Activated CD4-positive, alpha-beta memory T cell treated with anti-CD3 and anti-CD28 coated beads, Interleukin-2, amount 10 ng/mL, durations not matched to agents 7 days and 5 days (primary cell): ENCODE measurements at places on chromosomes 6 and 20.

- DNase-seq, result no peak
Measured at GRCh38 chr6:93416571-93417420, 2.6 kb downstream of the EPHA7 start.

DNA sequence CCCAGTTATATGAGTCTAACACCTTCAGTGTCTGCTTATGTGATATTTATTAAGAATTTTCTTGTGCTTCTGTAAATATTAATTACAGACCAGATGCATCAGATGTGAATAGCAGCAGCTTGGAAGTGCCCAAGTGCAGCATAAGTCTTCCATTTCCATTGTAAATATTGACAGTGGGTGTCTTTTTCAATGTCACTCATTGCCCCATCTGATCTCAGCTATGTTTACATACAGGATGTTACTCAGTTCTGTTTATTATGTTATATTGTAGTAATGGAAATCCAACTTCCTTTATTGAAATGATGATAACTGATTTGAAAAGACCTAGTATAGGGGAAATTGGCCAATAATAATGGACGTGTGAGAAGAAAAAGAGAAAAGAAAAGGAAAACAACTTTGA lies 296.7 kb downstream of the SAMD5 start:
- no peak for DNase-seq

- DNase-seq, result no peak
Measured at GRCh38 chr6:157203764-157204163, 119.6 kb downstream of the TMEM242 start.

DNA sequence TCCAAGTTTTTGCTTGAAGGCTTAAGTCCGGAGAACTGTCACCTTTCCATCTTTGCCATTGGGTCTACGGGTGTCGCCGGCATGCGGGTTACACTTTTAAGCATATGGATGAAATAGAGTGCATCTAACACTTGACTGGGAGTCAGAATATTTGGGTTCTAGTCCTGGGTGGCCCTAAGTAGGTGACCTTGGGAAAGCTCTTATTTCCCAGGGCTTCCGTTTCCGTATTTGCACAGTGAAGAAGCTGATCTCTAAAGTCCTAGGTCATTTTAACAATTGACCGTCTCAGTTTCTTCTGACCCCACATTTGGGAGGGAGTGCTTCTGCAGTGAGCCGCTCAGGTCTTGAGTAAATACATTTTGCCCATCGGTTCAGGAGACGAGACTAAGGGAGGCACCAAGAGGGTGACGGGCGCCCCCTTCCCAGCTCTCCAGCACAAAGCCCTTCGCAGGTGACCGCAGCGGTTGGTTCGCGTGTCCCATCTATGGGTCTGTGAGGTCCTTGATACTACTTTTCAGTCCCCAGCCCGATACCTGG lies 651 bp upstream of the BLTP3A start:
- DNase-seq, result no peak

- no peak for DNase-seq
Measured at GRCh38 chr6:1603708-1604107, 6.0 kb upstream of the FOXC1 start.

DNA sequence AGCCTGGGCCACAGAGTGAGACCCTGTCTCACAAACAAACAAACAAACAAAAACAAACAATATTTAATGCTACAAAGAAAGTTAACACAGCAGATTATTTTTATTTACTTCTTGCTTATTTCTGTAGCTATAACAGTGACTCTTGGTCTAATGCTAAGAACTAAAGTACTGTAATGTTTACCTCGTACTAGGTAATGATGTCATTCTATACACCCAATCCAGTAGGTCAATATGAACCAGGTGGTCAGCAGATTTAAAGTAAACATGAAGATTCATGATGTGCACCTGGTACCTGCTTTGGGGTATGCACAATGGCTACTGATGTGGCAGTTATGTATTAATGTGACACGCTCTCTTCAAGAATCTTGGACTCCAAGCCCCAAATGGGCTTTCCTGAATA lies 36.6 kb upstream of the CARMIL1 start:
- DNase-seq, result no peak

DNA sequence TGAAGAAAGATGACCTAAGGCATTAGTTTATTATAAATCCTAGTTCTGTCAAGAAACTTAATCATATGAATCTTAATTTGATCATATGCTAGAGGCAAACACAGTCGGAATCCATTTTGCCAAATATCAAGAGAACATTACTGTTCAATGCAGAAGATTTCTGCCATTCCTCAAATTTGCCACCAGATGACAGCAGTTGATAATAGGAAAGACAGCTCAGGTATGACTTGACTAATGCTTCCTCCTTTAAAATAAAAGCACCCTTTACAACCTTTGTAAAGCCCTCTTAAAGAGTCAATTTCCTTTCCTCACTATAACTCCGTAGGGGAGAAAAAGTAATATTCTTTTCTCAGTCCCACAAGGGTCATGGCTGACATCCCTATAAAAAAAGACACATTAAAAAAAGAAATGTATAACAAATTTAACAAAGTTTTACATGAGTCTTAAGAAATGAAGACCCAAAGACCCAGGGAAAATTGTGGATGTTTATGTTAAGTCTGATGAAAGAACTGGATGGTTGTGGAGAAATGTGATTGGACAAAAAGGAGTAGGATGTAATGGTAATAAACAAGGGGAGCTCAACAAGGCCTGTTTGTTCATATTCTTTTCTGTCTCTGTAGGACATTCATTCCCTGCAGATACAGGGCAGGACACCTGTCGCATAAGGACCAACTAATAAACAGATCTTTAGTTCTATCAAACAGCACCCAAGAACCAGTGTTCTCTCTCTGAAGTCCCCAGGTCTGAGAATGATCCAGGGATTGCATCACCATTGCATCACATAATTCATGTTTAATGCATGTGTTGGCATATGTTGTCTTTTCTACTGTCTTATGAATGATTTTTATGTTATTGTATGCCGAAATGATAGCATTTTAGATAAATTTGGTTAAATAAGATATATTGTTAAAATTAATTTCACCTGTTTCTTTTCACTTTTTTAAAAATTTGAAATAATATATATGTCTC lies 23.0 kb upstream of the IL17A start:
- no peak for DNase-seq

DNA sequence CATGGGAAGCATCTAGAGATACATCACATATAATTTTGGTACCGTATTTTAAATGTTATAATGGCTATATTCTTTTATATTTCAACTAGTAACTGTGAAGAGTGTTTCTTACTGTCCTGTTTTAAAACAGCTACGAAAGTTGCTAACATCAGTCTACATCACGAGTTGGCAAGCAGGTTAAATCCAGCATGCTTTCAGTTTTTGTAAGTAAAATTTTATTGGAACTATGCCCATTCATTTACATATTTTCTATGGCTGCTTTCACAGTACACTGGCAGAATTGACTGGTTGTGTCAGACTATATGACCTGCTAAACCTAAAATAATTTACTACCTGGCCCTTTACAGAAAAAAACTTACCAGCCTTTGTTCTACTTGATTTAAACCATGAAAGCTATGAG lies 478.1 kb downstream of the PHF3 start:
- no peak for DNase-seq

DNA sequence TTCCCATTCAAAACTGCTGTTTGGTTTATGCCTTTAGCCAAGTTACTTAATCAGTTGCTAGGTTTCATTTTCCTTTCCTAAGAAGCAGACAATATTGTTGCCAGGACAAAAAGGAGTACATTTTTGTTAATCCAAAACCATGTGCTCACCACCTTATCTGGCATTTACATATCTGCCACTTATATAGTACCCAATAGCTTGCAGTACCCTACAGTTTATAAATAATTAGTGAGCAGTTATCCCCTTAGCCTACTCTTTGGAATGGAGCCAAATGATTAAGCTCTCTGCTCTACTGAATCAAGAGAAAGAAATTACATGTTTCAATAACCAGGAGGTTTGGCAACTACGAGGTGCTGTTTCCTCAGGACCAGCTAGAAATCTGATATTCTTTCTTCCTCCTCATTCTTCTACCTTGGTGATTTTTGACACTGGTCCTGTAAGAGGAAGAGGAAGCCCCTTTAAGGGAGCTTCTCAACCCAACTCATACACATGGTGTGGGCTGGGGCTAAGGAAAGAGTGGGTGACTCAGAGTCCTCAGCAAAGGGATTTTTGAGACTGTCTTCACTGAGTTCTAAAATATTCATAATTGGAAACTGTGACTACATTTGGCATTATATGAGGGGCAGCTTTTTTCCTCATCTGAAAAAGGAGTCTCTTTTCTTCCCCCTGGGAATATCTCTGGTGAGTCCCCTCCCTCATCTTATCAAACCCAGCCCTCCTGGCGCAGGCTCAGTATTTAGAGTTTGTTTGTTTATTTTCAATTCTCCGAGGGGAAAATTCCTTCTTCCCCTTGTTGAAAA lies 1.5 kb downstream of the ZNFX1 start:
- peak; percentile 47 for DNase-seq

DNA sequence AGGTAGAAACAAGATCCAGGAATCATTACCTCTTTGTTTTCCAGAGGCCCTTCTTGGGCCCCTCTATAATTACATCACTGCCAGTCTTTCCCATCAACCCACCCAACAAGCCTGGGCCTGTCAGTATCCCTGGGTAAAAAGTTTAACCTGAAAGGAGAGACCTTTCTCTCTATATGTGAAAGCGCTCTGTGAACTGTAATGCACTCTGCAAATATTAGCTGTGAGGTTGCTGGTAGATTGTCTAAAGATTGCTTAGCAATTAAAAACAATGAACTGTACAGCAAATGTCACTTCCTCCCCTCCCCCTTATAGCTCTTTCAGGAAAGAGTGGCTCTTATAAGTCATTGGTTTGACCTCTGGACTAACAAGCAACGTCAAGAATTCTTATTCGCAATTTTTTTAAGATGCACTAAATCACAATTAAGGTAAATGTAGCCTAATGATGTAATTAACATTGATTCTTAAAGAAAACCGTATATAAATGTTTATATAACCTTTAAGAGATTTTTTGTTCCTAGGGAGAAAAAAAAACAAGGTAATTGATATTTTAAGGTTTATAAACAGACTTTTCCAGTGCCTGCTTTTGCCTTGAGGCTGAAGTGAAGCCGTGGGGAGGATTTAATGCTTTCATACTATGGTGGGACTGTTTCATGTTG lies 18.4 kb downstream of the ECT2L start:
- DNase-seq, result no peak

GRCh38 chr6:148497717-148498116 lies 155.1 kb downstream of the SASH1 start:
- DNase-seq, result no peak

GRCh38 chr6:113625850-113626249 lies 231.3 kb upstream of the MARCKS start:
- DNase-seq, result no peak
